Umbilical cord (tissue), 2 donors: ENCODE measurements at places on chromosomes 12 and 14. TPM values are rescaled to one million over a fixed set of nuclear protein-coding genes. Genes with fewer than 3 reads are reported as not detected.

The PLEKHH1 gene
- total RNA-seq: 3.4 TPM

The PPHLN1 gene
- total RNA-seq: 122 TPM

The POC1B gene
- total RNA-seq: 47.4 TPM

The MARCHF9 gene
- 7.7 TPM for total RNA-seq

The E2F7 gene
- total RNA-seq: 1.7 TPM

The TMEM233 gene
- 1.7 TPM for total RNA-seq

The B3GNT4 gene
- 3.6 TPM for total RNA-seq

The FAM90A1 gene
- total RNA-seq: not detected

The B4GALNT1 gene
- total RNA-seq: 1.4 TPM

The CPNE8 gene
- 6.7 TPM for total RNA-seq

The NPAS3 gene
- 8.4 TPM for total RNA-seq

The DPY19L2 gene
- total RNA-seq: 22.9 TPM

The GALNT9 gene
- 1.9 TPM for total RNA-seq

The WDHD1 gene
- total RNA-seq: 8.2 TPM

The ITGB7 gene
- total RNA-seq: not detected

The UNC79 gene
- 2.4 TPM for total RNA-seq

The BDKRB1 gene
- 16.6 TPM for total RNA-seq

The PMCH gene
- total RNA-seq: 0.96 TPM

The FITM1 gene
- 3.6 TPM for total RNA-seq

The LTBR gene
- total RNA-seq: 62.1 TPM

The TSPAN9 gene
- 54.4 TPM for total RNA-seq

The LRRC74A gene
- total RNA-seq: not detected

The ASIC1 gene
- 1.7 TPM for total RNA-seq

The KLRC2 gene
- not detected for total RNA-seq

The DHH gene
- 2.9 TPM for total RNA-seq

The LYZ gene
- total RNA-seq: 16.4 TPM

The CLSTN3 gene
- total RNA-seq: 15.4 TPM

The DACT1 gene
- total RNA-seq: 50.8 TPM

The GOLGA5 gene
- total RNA-seq: 31.5 TPM

The A2M gene
- total RNA-seq: 124 TPM

The IGF1 gene
- total RNA-seq: 18.1 TPM

The TBC1D30 gene
- 14.7 TPM for total RNA-seq

The KCNMB4 gene
- 7.9 TPM for total RNA-seq
